ENCODE measurements at places on chromosomes 12 and 14.

- DNase-seq, result no peak
Observed at GRCh38 chr12:90268574-90268973, 559.9 kb upstream of the ATP2B1 start.

DNA sequence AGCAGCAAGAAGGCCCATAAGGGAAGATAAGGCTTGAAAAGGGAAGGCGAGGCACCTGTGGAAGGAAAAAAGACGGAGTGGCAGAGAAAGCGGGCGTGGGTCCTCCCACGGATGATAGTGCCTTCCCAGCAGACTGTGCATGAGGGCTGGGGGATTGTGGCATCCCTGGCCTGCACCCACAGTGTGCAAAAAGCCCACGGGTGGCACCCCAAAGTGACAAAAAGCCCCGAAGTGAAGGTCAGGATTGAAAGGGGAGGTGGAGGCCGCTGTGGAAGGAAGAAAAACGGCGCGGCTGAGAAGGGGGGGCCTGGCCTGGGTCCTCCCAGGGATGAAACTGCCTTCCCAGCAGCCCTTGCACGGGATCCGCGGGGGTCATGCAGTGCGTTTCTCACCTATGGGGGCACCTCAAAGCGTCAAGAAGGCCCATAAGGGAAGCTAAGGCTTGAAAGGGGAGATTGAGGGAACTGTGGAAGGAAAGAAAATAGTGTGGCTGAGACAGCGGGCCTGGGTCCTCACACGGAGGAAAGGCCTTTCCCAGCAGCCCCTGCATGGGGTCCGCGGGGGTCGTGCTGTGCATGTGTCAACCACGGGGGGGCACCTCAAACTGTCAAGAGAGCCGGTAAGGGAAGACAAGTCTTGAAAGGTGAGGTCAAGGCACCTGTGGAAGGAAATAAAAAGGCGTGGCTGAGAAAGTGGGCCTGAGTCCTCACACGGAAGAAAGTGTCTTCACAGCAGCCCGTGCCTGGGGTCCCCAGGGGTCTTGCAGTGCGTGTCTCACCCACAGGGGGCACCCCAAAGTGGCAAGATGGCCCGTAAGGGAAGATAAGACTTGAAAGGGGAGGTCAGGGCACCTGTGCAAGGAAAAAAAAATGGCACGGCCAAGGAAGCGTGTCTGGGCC is 274.1 kb downstream of the ALG10 start:
- no peak for DNase-seq

GRCh38 chr12:69840727-69841126 is 15.7 kb downstream of the MYRFL start:
- DNase-seq, result no peak

- DNase-seq, result no peak
Observed at GRCh38 chr12:103812789-103813188, 28.2 kb downstream of the NT5DC3 start.

- DNase-seq, result no peak
Observed at GRCh38 chr14:33287189-33287588, 348.5 kb downstream of the NPAS3 start.

- DNase-seq, result no peak
Observed at GRCh38 chr12:58896278-58896677, 24.0 kb downstream of the LRIG3 start.

- no peak for DNase-seq
Observed at GRCh38 chr14:104472536-104473243, 106.9 kb upstream of the C14orf180 start.

GRCh38 chr14:59294662-59294992 is 106.2 kb downstream of the DAAM1 start:
- no peak for DNase-seq

- DNase-seq, result no peak
Observed at GRCh38 chr12:3222979-3223378, 145.8 kb downstream of the TSPAN9 start.

DNA sequence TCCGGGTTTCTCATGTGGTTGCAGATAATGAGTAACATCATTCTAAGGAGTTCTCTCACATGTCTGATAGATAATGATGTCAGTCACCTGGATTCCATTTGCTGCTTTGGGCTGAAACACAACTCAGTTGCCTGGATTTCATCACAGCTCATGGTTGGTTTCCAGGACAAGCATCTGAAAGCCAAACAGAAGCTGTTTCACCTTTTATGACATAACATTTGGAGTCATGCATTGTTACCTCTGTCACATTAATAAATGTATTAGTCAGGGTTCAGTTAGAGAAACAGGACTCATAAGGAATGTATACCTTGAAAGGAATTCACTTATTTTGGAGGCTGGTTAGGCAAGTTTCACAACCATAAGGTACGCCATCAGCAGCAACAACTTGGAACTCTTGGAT is 251.9 kb upstream of the ATXN7L3B start:
- DNase-seq, result no peak

GRCh38 chr14:105150368-105151083 is 18.1 kb downstream of the JAG2 start:
- DNase-seq, result no peak

- DNase-seq, result no peak
Observed at GRCh38 chr14:56570295-56570694, 9.3 kb upstream of the TMEM260 start.

- DNase-seq, result no peak
Observed at GRCh38 chr14:71597287-71597920, 334.8 kb upstream of the RGS6 start.

- no peak for DNase-seq
Observed at GRCh38 chr12:25301798-25302197, 51.1 kb upstream of the KRAS start.

GRCh38 chr12:114902665-114903064 is 218.7 kb upstream of the TBX3 start:
- DNase-seq, result no peak

- no peak for DNase-seq
Observed at GRCh38 chr14:72884386-72884785, 9.5 kb downstream of the DPF3 start.

GRCh38 chr14:66293533-66294105 is 192.6 kb upstream of the CCDC196 start:
- DNase-seq, result no peak

- DNase-seq, result no peak
Observed at GRCh38 chr12:106861984-106862916, 87.8 kb downstream of the RIC8B start.

DNA sequence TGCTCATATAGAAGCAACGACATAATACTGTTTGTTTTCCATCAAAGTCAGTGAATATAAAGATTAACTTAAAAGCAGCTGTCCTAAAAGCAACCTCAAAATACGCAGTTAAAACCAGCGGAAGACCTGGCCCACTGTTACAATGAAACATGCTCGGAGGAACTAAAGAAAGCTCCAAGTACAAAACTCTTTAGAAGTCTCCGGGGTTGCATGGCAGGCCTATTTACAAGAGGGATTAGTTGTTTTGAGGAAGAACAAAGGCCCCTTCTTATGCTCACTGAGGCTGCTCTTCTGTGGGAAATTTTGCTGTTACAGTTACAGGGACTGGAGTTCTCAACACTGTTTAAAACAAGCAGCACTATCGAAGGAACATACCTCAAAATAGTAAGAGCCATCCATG is 75.9 kb upstream of the C12orf71 start:
- DNase-seq, result no peak

GRCh38 chr12:114636723-114637480 is 47.1 kb downstream of the TBX3 start:
- no peak for DNase-seq

DNA sequence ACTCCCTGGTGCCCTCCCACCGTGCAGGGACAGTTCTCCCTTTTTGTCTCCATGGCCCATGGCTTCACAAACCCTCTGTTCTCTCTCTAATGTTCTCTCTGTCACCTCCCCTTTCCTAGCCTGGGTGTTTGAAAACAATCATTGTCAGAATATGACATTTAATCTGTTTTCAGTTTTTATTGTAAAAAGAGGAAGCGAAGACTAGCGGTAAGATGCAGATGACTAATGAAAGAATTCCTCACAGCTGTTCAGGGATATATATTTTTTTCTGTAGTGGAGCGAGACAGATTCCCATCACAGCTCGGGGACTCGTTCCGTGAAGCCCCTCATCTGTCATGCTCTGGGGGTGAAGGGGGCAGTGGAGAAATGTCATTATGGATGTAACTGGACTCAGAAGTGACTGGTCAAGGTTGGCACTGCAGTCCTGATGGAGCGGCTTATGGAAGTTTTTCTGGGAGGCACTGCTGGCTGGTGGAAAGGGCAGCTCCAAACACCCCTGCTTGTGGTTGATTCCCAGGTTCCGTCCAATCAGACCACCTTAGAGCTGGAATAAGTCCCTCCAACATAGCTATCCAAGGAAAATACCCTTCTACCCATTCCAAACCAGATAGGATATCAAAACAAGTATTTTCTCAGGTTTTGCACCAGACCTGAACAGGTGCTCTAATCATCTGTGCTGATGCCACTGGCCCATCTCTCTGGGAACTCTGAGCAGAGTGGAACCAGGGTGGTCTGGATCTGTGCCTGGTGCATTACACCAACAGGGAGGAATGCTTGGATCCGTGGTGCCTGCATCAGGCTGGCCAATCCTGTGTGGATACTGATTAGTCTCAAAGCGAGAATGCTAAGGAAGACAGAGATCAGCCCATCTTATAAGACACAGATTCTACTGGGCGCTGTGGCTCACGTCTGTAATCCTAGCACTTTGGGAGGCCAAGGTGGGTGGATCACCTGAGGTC is 84.7 kb downstream of the GPATCH2L start:
- DNase-seq, result no peak

- DNase-seq, result no peak
Observed at GRCh38 chr12:29961231-29961630, 177.5 kb upstream of the TMTC1 start.

DNA sequence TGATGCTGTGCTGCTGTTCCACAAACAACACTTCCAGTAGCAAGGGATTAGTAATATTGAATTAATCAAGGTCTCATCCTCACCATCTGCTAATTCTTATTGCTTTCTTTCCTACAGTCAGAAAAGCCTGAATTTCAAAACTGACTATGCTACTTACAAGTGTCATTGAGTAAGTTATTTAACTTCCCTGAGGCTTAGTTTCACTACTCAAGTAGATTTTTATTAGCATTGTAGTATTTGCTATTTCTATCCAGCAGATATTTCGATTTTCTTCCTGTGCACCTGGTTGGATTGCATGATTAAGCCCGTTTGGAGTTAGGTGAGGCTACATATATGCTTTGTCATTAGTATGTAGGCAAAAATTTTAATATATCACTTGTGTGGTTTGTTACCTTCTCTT is 591.5 kb downstream of the TRHDE start:
- no peak for DNase-seq

DNA sequence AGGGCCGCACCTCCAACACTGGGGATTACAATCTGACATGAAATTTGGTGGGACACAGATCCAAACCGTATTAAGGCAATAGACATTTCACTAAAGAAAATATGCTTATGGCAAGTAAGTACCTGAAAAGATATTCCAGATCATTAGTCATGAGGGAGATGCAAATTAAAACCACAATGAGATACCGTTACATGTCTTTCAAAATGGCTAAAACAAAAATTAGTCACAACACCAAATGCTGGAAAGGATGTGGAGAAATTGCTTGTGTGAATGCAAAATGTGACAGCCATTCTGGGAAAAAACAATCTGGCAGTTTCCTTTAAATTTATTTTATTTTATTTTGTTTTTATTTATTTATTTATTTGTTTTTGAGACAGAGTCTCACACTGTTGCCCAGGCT is 82.3 kb upstream of the PTGDR start:
- no peak for DNase-seq

GRCh38 chr12:21599143-21599999 is 5.3 kb downstream of the GYS2 start:
- no peak for DNase-seq

DNA sequence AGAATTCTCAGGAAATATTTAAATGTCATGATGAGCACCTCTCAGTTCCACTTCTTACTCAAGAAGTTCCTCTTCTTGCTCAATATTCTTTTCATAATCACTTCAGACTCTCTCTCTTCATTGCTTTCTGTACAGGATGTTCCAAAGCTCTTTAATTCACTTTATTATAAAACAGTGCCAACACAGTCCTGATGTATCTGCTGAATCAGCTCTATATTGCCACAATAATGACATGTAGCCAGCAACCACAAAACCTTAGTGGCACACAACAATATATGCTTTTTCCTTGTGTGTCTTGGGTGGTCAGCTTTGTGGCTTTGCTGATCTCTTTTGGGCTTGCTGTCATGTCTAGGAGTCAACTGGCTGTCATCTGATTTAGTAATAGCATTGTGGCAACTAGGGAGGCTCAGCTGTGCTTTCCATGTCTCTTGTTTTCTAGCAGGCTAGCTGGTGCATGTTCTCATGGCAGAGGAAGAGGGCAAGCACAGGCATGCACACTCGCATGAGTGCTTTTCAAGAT is 52.8 kb upstream of the SLC2A13 start:
- no peak for DNase-seq

DNA sequence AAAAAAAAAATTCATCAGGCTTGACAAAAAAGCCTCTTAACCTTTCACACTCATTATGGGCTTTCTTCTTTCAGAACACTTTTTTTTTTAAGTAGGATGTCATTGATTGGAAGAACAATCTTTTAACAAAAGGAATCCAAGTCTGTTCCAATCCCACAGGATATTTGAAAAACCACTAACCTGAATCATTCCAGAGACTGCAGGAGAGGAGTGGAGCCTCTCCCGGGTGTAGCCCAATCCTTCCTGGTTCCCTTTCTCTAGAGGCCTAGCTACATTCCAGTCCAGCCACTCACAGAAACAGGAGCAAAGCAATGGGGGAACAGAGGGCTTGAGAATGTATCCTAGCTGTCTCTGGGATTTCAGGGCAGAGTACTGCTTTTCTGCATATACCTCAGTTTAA is 4.3 kb downstream of the MFAP5 start:
- DNase-seq, result no peak

DNA sequence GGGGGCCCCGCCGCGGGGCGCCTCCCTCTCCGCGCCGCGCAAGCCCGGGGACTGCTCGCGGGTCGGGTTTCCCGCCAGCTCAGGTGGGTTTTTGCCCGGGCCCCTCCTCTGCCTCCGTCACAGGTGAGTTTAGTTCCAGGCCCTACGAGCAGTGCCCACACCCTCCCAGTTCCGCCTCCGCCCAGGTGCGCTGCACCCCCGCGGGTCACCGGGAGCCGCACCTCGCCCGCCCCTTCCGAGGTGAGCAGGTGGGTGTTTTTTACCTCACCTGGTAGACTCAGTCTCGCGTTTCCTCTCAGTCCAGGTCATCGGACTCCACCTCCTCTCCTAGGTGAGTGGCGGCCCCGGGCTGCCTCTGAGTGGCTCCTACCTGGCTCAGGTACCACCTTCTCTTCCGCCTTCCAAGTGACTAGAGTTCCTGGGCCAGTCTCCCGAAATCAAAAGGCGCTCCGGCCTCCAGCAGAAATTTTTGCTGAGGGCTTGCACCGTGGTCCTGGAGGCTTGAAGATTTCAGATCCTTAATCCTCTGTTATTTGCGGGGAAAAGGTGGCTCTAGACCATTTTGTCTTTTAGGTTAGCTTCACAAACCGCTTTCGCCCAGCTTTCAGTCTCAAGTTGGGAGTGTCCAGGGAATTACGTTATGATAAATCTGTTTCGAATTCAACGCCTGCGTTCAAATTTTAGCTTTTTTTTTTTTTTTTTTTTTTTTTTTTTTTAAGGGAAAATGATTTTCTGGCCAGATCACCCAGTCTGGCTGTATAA is at the start of gene TMEM30B:
Gene TMEM30B, minus strand, starts transcription at position 153 of the 762 bp plus-strand sequence. CDS start 191 bp downstream, outside the sequence.
- no peak for DNase-seq

GRCh38 chr12:45730348-45731189 is 1.1 kb downstream of the ARID2 start:
- peak; percentile 36 for DNase-seq

Measured in activated CD4-positive, alpha-beta T cell treated with anti-CD3 and anti-CD28 coated beads, Interleukin-2, amount 50 U/mL, for 24 hours (primary cell).